ENCODE measurements at places on chromosomes 1 and 21.

DNA sequence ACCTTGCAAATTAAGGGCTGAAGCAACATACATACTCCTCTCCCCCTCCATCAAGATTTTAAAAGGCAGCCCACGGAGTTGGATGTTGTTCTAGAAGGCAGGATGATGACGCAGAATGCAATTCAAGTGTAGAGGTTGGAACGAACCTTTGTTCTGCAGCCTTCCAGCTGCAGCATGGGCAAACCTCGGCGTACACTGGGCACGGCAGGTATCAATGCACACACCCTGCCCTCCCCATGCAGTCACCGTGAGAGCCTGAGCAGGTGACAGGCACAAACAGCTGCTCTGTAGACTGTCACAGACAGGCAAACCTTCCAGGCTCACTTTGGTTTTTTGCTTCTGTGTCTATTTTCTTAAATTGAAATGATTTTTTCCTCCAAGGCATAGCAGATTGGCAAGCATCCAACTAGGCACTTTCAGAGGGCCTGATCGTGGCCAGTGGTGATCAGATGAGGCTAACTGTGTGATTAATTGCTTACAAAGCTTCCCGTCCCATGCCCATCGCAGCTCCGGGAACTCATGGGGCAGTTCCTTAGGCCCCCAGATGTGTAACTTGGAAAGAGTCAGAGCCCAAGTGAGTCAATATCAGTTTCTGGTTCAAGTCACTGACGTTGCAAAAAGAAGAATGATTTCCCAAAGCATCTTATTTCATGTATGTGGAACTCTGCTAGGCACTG lies 82.3 kb downstream of the ITPKB start:
- DNase-seq: no peak

DNA sequence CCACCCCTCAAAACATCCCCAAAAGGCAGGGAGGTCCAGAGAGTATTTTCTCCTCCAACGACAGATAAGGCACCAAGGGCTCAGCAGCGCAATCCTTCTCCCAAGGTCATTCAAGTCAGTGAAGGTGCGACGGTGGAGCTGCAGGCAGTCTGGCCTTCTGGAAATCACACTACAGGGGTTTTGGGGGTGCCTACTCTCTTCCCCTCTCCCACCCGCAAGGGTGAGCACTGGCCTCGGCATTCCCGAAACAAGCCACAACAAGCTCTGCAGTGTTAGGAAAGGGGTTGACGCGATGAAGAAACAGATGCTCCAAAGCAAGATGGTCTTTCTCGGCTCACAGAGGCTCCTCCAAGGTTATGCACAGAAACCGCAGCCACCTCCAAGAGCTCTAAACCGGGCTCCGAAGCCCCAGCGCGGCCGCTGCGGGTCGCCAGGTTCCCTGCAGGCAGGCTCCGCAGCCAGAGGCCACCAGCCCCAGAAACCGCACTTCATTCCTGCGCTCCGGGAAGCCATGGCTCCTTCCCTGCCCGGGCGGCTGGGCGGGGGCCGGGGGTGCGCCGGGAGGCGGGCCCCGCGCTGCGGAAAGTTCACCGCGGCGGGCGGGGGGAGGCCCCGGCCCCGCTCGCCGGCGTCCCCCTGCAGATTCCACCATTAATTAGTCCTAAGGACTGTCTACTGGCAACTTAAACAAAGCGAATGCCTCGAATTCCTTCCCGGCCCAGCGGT lies 1.1 kb downstream of the LUZP1 start:
- no peak for DNase-seq

DNA sequence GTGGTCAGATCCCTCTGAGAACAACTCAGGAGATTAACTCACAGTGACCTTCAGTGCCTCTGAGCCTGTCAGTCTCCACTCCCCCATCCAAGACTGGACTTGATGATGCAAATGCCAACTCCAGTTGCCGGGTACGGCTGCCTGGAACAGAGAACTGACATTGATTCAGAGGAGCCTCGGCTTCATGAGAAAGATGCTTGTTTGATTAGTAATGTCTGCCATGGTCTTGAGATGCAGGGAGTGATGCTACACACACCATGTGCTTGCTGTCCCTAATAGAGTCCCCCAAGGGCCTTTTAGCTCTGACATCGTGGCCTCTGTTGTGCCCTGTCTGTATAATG lies 51.8 kb upstream of the LRP8 start:
- no peak for DNase-seq

DNA sequence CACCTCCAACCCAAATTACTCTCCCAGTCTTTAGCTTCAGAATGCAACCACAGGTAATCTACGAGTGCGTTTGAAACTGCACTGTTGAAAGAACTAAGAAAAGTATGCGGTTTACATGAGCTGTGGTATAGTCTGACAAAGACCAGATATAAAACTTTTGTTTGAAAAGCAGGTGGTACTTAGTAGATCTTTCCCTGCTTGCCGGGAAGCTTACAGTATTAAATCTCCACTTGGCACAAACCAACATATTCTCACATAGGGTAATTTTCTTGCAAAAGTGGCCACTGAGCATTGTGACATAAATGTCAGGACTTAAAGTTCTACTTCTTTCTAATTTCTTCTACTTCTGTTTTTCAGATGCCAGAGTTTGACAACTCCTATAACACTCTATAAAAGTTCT lies 8.4 kb downstream of the RGS2 start:
- DNase-seq: no peak

DNA sequence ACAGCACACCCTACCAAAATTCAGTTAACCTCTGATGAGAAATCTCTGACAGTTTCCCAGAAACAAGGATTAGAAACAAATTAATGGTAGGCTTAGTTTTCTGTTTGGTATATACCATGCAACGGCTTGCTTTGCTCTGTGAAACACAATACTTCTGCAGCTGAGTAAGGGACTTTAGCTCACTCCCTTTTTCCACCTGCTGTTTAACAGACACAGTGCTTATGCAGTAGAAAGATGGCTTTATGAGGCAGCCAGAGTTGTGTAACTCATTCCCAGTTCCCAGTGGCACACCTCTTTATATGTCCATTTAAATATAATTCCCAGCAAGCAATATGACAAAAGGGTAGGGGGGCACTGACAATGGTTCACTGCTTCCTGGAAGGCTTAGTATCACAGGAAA lies 124.0 kb downstream of the PIGK start:
- no peak for DNase-seq

DNA sequence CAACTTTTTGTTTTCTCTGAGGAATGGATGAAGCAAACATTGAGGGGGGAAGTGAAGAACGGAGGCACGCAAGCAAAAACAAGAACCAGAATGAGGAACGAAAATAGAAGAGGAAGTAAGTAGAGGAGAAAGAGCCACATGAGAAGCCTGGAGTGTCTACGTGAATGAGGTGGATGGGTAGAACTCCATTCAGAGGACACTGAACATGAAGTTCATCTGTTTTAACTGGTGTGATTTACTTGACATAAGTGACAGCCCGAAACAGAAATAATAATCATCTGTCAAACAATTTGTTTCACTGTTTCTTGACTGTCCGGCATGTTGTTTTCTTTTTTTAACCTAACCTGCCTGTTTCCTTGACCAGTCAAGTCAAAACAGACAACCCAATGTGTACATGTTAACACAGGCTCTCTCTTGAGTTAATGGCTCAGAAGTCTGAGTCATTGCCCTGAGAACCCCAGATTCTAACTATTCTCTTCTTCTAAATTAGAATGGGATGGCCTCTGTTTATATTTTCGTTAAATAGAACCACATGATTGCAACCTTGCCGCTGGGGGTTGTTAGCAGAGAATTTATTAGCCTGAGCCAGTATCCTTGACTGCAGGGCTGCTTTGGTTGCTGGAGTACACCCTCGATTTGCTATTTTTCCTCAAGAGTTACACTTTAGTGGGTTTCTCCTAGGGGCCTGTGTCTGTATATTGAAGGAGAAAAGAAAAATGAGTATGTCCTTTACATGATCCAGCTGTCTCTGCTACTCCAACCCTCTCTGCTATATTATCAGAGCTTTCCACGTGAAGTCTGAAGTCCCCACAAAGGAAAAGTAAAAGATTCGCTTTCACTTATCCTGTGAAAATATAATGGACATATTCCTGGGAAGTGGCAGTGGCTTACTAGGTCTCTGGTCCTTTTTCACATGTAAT lies 151.7 kb downstream of the ZC3H11B start:
- no peak for DNase-seq

DNA sequence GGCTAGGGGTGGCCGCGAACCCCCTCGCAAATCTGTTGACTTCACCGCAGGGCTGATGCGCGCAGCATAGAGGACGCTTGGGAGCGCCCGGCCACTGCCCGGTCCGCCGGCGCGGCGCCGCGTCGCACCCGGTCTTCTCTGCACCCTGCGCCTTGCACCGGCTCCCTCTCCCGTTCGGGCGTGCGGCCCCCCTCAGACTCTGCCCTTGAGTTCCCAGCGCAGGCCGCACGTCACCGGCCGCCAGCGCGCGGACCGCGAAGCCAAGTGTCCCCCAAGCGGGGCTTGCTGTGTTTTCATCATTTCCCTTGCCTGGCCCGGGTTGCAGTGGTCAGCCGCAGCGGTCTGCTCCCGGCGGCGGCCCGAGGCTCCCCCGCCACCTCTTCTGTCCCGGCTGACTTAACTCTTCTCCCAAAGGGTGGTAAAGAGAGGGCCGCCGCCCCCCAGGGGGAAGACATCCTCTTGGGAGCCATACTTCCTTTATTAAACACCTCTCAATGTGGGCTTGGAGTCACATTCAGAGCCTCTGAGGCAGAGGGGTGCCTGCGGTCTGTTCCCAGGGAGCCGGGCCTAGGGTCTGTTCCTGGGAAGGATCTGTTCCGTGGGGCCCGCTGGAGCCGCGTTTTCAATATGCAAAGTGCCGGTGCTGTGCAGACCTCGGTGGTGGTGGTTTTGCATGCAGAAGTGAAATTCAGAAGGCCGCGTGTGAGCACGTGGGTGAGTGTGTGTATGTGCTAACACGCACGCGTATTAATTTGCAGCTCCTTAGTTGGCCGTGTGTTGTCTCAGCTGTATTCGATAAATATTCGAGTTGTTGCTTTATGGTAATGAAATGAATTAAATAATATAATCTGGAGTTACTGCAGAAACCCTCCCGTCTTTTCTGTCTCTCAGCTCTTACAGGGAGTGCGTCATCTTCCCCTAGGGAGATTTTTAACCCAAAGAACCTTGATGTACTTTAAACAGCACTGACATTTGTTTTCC lies 17.6 kb downstream of the PBX1 start:
- DNase-seq: no peak

GRCh38 chr1:91502672-91503184 lies 2.1 kb downstream of the CDC7 start:
- DNase-seq: no peak
